Stimulated activated CD4-positive, alpha-beta T cell treated with anti-CD3 and anti-CD28 coated beads, Interleukin-4, amount 100 ng/mL, for 4 hours (primary cell): ENCODE measurements at places on chromosomes 7 and 10.

GRCh38 chr10:28241741-28242399 is 61.0 kb downstream of the MPP7 start:
- DNase-seq: peak; percentile 14

DNA sequence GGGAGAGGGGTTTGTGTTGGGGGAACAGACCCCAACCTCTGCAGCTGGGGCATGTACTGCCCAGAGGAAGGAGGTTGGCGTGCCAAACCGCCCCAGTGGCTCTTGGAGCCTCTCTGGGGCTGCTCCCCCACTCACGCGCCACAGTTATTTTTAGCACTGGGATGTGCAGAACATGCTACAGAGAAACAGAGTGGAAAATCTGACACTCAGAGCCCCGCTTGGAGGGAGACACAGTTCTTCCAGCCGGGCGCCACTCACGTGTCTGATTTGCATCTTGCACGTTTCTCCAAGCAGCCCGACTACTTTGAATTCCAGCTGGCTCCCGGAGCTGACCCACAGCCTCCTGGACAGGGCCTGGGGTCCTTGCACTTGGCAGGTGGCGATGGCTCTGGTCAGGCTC is 182.0 kb downstream of the RPS24 start:
- DNase-seq: no peak

- no peak for DNase-seq
Measured at GRCh38 chr7:19407270-19407669, 262.0 kb upstream of the FERD3L start.

- DNase-seq: no peak
Measured at GRCh38 chr10:82313401-82313800, 438.4 kb downstream of the NRG3 start.

DNA sequence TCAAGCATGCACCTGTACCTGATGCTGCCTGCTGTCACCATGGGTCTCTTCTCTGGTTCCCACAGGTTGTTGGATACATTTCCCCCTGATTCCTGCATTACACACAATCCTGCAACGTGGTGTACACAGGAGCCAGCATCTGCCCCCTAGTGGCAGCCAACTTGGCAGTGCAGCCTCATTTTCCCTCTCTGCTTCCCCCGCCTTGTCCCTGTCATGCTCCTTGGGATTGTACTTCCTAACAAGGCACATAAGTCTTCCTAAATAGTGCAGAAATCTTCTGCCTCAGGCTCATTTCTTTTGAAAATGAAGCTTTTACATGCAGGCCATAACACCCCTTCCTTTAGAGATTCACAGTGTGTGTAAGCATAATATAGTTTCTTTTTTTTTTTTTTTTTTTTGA is 387.5 kb downstream of the CCSER2 start:
- DNase-seq: no peak

DNA sequence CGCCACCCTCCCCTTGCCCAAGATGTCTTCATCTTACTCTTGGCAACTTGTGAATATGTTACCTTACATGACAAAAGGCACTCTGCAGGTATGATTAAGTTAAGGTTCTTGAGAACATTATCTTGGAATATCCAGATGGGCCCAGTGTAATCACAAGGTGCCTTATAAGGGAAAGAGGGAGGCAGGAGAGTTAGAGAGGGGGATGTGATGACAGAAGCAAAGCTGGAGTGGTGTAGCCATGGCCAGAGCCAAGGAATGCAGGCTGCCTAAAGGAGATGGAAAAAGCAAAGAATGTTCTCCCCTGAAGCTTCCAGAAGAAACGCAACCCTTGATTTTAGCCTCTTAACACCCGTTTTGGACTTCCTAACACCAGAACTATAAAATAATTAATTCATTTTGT is 318.0 kb downstream of the C7orf25 start:
- no peak for DNase-seq

DNA sequence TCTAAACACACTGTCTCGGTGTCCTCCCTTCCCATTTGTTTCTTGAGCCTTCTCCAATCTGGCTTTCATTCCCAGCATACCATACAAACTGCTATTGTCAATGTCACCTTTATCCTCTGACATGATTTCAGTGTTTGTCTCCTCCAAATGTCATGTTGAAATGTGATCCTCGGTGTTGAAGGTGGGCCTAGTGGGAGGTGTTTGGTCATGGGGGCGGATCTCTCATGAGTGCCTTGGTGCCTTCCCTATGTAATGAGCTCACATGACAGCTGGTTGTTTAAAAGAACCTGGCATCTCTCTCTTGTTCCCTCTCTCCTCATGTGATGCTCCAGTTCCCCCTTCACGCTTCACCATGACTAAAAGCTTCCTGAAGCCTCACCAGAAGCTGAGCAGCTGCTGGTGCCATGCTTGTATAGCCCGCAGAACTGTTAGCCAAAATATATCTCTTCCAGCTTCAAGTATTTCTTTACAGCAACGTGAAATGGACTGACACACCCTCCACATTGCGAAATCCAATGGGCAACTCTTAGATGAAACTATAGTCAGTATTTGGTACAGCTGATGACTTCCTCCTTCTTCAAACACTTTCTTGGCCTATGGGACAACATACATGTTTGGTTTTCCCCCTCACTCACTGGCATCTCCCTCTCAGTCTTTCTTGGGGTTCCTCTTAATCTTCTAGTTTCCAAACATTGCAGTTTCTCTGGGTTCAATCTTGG is 27.8 kb downstream of the RNLS start:
- DNase-seq: no peak

DNA sequence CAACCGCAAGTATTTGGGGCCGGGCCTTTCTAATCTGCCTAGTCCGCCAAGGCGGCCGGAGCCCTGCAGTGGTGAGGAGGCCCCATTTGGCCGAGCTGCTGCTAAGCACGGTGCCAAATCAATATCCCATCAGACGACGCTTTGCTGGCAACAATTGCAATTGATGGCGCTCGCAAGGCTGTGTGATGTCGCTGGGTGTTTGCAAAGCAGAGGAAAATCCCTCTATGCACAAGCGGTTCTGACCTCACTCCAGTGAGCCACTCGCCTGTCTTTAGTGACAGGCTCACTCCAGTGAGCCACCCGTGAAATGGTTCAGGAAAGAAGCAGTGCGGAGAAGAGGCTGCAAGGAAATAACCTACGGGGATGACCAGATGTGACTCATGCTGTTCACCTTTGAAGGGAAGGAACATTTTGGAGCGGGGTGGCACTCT is 18.3 kb upstream of the PDE1C start:
- no peak for DNase-seq

DNA sequence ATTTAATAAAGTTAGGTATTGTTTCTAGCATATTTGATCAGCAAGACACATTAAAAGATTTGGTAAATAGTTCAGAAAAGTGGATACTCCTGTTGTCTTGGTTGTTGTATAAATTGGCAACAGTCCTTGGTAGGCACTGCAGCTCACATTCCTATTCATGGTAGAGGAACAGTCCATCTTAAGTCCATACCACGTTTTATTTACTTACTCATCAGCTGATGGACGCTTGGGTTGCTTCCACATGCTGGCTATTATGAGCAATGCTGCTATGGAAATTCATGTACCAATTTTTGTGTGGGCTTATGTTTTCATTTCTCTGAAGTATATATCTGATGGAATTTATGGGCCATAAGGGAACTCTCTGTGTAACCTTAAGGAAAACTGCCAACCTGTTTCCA is 43.3 kb downstream of the C10orf120 start:
- DNase-seq: no peak

- no peak for DNase-seq
Measured at GRCh38 chr10:36679554-36679953, 445.8 kb upstream of the ANKRD30A start.

DNA sequence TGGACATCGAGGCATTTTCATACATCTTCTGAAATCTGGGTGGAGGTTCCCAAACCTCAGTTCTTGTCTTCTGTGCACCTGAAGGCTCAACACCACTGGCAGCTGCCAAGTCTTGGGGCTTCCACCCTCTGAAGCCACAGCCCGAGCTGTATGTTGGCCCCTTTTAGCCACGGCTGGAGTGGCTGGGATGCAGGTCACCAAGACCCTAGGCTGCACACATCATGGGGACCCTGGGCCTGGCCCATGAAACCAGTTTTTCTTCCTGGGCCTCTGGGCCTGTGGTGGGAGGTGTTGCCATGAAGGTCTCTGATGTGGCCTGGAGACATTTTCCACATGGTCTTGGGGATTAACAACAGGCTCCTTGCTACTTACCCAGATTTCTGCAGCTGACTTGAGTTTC is 62.1 kb downstream of the INPP5A start:
- DNase-seq: no peak

- no peak for DNase-seq
Measured at GRCh38 chr7:112357136-112357535, 93.1 kb upstream of the IFRD1 start.

- no peak for DNase-seq
Measured at GRCh38 chr7:99006739-99007424, 128.6 kb downstream of the TRRAP start.

- no peak for DNase-seq
Measured at GRCh38 chr10:102358712-102359382, 36.7 kb upstream of the NFKB2 start.

- DNase-seq: no peak
Measured at GRCh38 chr7:112272921-112273561, 66.5 kb downstream of the ZNF277 start.

DNA sequence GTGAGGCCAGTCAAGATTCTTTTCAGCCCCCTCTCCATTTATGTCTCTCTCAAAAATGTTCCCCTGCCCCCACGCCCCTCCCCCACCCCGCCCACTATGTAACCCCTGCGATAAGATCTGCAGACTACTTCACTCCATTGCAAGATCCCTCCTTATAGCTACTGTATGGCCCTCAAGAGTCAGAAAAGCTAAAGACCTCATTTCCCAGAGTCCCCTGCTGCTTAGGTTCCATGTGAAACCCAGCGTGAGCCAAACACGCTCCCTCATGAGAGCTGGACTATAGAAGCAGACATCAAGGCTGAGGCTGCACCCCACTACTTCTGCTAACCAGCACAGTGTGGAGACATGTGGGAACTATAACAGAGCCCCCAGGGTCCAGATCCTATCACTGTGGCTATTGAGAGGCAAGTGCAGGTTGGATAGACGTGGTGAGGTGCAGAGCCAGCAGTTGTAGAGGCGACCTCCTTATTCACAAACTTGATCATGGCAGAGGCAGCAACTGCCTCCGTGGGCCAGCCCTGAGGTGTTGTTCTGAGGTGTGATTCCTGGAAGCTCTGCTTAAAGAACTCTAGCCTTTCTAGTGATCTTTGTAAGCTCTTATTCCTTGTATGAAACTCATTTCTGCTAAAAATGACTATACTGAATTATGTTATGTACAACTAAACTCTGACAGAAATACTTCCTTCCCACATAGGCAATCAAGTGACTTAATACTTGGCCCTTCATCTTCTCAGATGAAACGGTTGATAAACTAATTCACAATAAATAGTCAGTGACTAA is 117.0 kb upstream of the ARID5B start:
- no peak for DNase-seq

GRCh38 chr10:29804025-29804852 is 169.5 kb upstream of the SVIL start:
- DNase-seq: no peak

GRCh38 chr7:122691569-122692235 is 7.2 kb downstream of the RNF133 start:
- no peak for DNase-seq

DNA sequence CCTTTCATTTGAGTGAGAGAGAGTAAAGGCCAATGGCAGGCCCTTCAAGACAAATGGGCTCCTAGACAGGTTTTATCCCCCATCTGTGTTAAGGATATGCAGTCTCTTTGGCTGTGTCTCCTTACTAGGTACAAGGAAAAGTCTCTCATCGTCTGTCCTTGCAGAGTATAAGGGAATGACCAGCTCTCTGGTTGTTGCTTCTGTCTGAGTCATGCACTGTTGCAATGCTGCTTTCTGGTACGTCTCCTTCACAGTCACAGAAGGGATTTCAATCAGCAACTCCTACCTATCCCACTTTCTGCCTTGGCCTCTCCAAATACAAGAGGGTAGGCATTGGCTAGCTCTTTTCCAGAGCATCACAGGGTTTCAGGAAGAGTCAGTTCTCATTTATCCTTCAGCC is 48.1 kb downstream of the CTTNBP2 start:
- no peak for DNase-seq

GRCh38 chr10:131453721-131454634 is 142.5 kb upstream of the TCERG1L start:
- peak; percentile 60 for DNase-seq

GRCh38 chr7:112881-113280 is 79.5 kb upstream of the FAM20C start:
- no peak for DNase-seq

- no peak for DNase-seq
Measured at GRCh38 chr10:127909716-127910463, 3.0 kb downstream of the PTPRE start.

DNA sequence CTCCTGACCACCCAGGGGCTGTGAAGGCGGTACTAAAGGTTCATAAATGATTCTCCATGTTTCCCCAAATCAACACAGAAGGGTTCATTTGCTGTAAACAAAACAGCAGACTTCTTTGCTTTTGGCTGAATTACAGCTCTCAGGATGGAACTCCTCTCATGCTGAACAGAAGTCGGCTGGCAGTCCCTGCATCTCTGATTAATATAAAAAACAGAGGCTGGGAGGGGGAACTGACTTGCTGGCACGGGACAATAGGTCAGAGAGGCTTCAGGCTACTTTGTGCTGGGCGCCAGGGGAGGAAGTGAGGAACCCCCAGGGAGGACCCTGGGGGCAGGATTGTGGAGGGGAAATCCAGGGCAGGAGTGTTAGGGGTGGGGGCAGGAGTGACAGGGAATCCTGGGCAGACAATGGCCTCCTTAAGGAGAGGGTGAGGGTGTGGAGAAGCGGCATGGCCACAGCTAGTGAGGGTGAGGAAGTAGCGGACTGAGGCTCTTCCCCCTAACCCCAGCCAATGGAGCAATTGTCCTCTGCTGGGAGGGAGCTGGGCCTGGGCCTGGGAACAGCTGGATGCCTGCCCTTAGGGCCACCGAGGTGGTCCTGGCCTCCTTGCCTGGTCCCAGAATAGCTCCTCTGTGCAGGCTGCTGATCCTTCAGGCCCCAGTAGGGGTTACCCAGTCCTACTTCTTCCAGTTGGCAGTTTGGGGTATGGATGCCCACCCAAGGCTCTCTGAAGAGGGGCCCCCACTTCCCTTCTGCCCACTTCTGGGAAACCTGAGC is 9.2 kb upstream of the SFRP5 start:
- no peak for DNase-seq

DNA sequence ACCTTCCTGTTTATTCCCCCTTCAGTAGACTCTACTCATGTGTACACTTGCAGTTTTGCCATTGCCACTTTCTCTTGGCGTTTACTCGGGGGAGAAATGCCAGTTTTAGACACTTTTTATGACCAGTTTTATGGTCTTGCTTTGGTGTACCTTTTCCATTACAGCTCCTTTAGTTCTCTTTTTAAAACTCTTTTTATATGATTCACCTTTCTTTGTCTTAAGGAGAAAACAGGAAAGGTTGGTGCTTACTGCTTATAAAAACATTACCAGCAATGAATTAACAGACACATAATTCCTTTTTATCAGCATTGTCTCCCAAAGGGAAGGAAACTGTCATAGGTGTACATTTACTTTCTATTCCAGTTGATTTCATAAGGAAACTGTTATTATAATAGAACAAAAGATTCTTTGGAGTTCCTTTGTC is 11.9 kb downstream of the TSPAN13 start:
- no peak for DNase-seq
